ENCODE measurements at places on chromosomes 5 and 9. TPM values are rescaled to one million over a fixed set of nuclear protein-coding genes. Genes with fewer than 3 reads are reported as not detected.

DNA sequence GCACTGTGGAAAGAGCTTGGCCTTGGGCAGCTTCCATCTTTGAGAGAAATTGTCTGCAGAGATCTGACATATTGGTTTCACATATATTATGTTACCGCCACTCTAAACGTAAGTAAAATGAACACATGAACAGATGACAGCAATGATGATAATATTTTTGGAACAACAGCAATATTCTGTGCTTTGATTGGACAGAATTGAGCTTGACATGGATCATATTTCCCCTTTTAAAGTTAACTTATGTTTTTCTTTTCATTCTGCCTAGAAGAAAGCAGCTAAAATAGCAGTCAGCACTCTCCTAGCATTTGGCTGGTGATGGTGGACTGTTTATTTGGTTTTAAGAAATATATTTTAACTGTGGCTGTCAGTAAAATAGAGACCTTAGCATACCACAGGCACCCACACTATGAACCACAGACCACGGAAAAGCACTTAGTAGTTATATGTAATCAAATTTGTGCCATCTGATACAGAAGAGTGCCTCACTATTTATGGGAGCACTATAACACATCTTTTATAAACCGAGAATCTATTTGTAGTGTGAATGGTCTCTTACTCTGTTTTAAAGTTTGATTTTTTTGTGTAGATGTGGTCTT, 1.8 kb upstream of the CFAP95 start:
- no peaks in the 10 kb centered on the region for H3K36me3 ChIP-seq
- H3K4me1 ChIP-seq: peaks cover 5% of the 10 kb centered on the region
- H3K27ac ChIP-seq: no peak overlapping the region

DNA sequence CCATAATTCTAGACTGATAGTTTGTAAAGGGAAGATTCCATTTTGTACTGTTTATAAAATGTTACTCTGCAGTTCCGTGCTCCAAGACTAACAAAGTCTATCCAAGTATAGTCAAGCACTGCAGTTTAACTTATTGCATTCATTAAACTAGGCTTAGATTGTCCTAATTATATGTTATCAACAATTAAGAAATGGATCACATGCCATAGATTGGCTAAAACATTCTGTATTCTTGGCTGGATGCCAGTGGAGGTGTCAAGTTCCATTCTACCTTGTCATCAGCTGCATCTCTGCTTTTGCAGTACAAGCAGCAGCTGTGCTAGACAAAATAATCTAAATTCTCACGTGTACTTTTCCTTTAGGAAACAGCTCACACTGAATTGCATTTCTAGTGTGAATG, 69.4 kb upstream of the MEF2C start:
- H3K27ac ChIP-seq: peak overlapping the region; percentile 60
- peaks cover 7% of the 10 kb centered on the region for H3K4me1 ChIP-seq
- no peaks in the 10 kb centered on the region for H3K36me3 ChIP-seq
- no peak overlapping the region for H3K4me3 ChIP-seq
- no peaks in the 10 kb centered on the region for H3K27me3 ChIP-seq

DNA sequence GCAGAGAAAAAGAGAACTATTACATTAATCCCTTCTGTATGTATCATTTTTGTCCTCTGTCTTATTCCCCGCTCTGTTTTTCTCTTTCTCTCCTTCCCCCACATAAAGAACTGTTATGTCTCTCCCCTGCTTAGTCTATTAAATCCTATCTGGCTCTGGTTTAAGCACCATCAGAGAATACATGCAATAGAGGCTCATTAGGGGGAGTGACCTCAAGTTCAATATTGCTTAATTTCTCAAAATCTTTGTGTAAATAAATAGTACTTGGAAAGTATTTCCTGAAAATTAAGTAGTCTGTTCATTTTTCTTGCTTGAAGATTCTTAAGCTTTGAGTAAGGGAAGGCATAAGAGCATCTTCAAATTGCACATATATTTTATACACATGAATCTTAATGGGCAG, 41.2 kb upstream of the FAM174A start:
- no peak for DNase-seq
- no peak overlapping the region for H3K27ac ChIP-seq
- no peak overlapping the region for H3K4me3 ChIP-seq

PCDH12 gene
- 19.8 TPM for total RNA-seq

C5orf58 gene
- total RNA-seq: not detected

GRCh38 chr9:18684593-18685317, 210.8 kb downstream of the ADAMTSL1 start:
- no peaks in the 10 kb centered on the region for H3K27me3 ChIP-seq
- no peak for DNase-seq
- H3K4me3 ChIP-seq: no peak overlapping the region
- no peak overlapping the region for H3K27ac ChIP-seq

GRCh38 chr9:9996259-9996658, 616.5 kb downstream of the PTPRD start:
- DNase-seq: no peak
- no peaks in the 10 kb centered on the region for H3K4me1 ChIP-seq
- no peaks in the 10 kb centered on the region for H3K27me3 ChIP-seq
- no peak overlapping the region for H3K27ac ChIP-seq
- H3K36me3 ChIP-seq: no peaks in the 10 kb centered on the region
- no peak overlapping the region for H3K4me3 ChIP-seq

- peaks cover 8% of the 10 kb centered on the region for H3K27me3 ChIP-seq
- H3K4me1 ChIP-seq: no peaks in the 10 kb centered on the region
- DNase-seq: no peak
- no peak overlapping the region for H3K27ac ChIP-seq
- H3K4me3 ChIP-seq: no peak overlapping the region
- no peaks in the 10 kb centered on the region for H3K36me3 ChIP-seq
Observed at GRCh38 chr9:90904706-90905478, 103.3 kb downstream of the SYK start.
